ENCODE measurements at places on chromosomes 1 and 21.

DNA sequence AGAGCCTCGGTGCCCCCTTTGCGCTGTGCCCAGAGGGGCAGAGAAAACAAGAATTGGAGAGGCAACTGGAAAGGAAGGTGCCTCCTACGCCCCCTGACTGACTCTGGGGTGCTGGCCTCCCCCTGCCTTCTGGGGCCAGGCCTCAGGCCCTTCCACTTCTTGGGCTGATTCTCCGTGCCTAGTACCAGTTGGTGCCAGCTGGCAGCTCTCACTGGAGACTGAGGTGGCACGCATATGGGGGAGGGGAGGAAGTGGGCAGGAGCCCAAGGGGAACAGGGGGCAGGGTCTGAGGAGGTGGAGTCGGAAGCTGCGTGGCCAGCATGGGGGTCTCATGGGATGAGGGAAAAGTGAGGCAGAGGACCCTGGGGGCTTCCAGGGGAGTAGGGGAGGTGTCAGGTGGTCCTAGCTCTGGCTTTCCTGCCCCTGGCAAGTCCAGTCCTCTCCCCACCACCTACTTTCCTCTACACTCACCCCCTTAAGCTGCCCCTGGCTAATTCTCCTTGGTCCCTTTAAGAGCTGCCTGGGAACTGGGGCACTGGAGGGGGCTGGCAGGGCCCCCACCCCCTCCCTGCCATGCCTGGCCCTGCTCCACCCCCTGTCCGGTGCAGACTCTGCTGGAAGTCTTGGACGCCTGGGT lies 6.5 kb upstream of the SEMA4A start:
- DNase-seq: no peak

GRCh38 chr1:199809311-199809710 lies 218.2 kb upstream of the NR5A2 start:
- DNase-seq: no peak

GRCh38 chr1:32742956-32743355 lies 40.4 kb upstream of the SYNC start:
- DNase-seq: no peak

DNA sequence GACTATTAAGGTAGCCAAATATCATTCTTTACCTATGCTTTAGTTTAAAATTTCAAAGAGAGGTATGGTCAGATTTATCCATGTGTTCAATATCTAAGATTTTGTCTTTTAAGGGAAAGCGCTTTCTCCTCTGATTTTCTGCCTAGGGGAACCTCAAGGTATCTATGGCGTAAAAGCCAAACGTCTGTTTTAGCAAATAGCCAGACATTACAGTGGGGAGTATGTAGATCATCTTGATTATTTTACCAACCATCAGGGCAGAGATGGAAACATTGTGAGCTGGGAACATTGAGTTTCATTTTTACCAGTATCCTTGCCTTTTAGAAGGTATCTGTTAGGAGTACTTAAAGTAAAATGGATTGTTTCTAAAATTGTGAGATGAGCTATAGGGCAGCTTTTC lies 71.0 kb downstream of the LEPR start:
- no peak for DNase-seq

DNA sequence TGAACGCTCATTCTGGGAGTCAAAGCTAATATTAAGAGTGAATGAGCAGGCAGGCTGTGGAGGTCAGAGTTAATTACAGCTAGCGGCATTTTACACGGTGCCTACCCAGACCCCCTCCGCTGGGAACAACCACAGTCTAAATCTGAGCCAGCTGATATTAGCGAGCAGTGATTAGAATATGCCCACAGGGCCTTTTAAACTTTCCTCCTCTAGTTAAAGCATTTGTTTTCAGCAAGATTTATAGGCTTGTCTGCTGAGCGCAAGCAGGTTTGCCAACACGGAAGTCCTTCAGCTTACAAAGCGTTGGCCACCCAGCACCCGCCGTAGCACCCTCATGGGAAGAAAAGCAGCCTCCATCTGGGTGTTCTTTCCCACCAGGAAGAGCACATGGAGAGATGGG lies 72.1 kb downstream of the LMX1A start:
- no peak for DNase-seq

GRCh38 chr1:69643266-69643665 lies 75.5 kb downstream of the LRRC7 start:
- DNase-seq: no peak

Data from activated T-cell treated with anti-CD3 and anti-CD28 coated beads, Interleukin-2, amount 50 U/mL, for 48 hours (primary cell).